ENCODE measurements at places on chromosomes 16 and 17. TPM values are rescaled to one million over a fixed set of nuclear protein-coding genes. Genes with fewer than 3 reads are reported as not detected.

DNA sequence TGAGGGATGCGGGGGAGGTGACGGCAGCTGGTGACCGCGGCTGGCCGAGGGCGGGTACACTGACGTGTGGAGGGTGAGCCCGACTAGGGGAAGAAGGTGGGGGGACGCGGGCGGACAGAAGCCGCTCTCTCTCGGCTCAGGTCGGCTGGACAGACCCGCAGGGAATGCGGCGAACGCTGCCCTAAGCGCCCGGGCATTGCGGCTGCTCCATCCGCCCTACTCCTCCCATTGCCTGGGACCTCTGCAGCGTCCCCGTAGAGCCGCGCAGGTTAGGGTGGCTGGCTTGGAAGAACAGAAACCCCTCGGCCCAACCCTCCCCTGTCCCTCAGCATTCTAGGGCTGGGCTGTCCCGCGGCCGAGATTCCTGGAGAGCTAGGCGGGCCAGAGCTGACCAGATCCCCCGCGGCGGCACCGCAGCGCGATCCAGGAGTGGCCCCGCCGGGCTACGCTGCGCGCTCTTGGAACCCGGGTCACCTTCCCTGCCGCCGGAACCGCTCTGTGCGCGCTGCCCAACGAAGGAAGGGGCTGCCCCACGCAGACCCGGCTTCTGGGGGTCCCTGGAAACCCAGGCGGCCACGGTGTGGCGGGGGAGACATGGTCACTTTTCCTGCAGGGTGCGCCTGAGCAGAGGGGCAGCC lies 3.0 kb downstream of the DLX4 start:
- peaks cover 25% of the 10 kb centered on the region for H3K4me1 ChIP-seq
- DNase-seq: no peak

DNA sequence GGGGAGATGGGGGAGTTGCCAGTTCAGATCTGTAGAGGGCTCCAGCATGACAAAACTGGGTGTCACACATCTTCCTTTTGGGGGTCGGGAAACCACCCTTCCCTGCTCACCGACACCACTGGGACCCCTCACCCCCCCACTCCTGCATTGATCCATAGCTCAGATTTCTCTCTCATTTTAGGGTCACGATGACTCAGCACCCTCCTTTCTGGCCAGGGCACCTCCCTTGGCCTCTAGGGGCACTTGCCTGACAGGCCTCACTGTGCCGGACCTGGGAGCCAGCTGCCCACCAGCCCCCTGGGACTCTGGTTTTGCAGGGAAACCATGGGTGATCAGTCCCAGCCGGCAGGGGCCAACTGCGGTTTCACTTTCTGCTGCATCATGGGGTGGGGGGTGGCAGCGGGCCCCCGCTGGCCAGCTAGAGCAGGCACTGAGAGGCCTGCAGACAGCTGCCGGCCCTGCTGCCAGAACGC lies 239.4 kb downstream of the MRTFB start:
- H3K27me3 ChIP-seq: no peaks in the 10 kb centered on the region
- no peak overlapping the region for H3K27ac ChIP-seq
- peaks cover 47% of the 10 kb centered on the region for H3K4me1 ChIP-seq
- H3K4me3 ChIP-seq: no peak overlapping the region

DNA sequence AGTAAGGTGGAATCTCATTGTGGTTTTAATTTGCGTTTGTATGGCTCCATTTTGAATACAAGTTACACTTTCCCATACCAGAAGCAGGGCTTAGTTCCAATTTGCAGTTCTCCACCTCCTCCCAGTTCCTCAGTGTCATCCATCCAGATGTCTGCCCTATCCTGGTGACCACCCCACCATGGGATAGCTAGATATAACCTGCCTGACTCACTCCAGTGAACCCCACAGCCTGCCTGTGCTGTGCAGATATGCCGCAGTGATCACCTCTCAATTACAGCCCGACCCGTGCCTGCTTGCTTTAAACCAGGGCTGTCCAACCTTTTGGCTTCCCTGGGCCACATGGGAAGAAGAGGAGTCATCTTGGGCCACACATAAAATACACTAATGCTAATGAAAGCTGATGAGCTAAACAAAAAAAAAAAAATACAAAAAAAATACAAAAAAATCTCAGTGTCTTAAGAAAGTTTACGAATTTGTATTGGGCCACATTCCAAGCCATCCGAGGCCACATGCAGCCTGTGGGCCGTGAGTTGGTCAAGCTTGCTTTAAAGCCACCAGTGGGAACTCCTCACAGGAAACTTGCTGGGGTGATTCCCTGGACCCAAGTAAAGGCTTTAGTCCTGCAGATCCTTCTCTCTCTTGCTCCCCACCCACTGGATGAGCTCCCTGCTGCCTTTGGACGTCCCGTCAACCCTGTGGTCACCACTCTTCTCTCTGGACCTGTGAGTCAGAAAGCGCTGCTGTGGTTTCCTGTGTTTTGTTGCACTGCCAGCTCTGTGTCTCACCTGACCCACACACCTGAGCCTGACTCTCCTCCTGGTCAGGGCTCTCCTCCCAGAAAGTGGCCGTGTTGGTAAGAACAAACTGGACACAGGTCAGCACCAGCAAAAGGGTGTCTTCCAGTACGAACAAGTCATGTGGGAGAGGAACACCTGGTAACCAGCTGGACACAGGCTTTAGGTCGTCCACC lies 83.0 kb downstream of the EMP2 start:
- H3K4me3 ChIP-seq: no peak overlapping the region
- peak; percentile 26 for DNase-seq
- no peaks in the 10 kb centered on the region for H3K36me3 ChIP-seq
- no peak overlapping the region for H3K27ac ChIP-seq
- H3K27me3 ChIP-seq: no peaks in the 10 kb centered on the region
- peaks cover 2% of the 10 kb centered on the region for H3K4me1 ChIP-seq

DNA sequence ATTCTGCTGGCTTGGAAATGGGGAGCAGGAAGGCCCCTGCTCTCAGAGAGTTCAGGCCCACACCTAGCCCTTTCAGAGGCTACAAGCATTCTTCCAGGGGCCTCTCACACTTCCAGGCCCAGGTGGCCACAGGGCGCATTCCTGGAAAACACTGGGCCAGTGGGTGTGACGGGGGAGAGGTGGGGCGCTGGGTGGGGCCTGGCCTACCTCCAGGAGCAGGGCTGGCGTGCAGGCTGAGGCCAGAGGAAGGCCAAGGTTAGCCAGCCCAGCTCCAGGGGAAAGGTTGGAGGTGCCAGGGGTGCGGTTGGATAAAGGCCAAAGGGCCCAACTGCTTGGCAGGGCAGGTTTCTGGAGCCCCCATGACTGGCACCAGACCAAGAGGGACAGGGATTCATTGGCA lies 198.2 kb downstream of the MAF start:
- H3K27ac ChIP-seq: no peak overlapping the region
- no peaks in the 10 kb centered on the region for H3K27me3 ChIP-seq
- no peaks in the 10 kb centered on the region for H3K36me3 ChIP-seq
- H3K4me1 ChIP-seq: no peaks in the 10 kb centered on the region
- no peak overlapping the region for H3K4me3 ChIP-seq

GRCh38 chr17:28928061-28928460 lies 23.3 kb downstream of the PHF12 start:
- DNase-seq: peak; percentile 70
- no peak overlapping the region for H3K4me3 ChIP-seq
- peak overlapping the region; percentile 51 for H3K27ac ChIP-seq
- H3K27me3 ChIP-seq: no peaks in the 10 kb centered on the region

GRCh38 chr17:74062234-74062633 lies 141.2 kb upstream of the RPL38 start:
- peaks cover 3% of the 10 kb centered on the region for H3K27me3 ChIP-seq
- no peak for DNase-seq
- H3K36me3 ChIP-seq: no peaks in the 10 kb centered on the region

GRCh38 chr17:2724784-2725164 lies 13.2 kb upstream of the CLUH start:
- H3K4me3 ChIP-seq: peak overlapping the region; percentile 29

GRCh38 chr17:7480089-7480384 lies 606 bp upstream of the ZBTB4 start:
- H3K4me1 ChIP-seq: peaks cover 70% of the 10 kb centered on the region
- peaks cover 6% of the 10 kb centered on the region for H3K36me3 ChIP-seq
- peak overlapping the region; percentile 91 for H3K27ac ChIP-seq
- peak overlapping the region; percentile 88 for H3K4me3 ChIP-seq
- H3K27me3 ChIP-seq: no peaks in the 10 kb centered on the region

DNA sequence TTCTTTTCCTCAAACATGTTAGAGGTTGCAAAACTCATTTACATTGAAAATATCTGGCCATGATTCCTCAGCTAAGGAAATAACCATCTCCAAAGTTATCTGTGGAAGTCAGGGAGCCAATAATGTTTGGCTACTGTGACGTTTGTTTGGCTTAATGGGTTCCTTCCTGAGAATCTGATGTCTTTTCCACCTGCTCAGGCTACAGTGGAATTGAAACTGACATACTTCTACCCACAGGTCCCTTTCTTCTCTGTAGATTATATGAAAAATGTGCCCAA lies 221.1 kb upstream of the XYLT1 start:
- no peaks in the 10 kb centered on the region for H3K36me3 ChIP-seq
- DNase-seq: no peak
- peaks cover 8% of the 10 kb centered on the region for H3K27me3 ChIP-seq
- no peak overlapping the region for H3K4me3 ChIP-seq
- no peak overlapping the region for H3K27ac ChIP-seq

GRCh38 chr17:44354582-44355561 lies 8.8 kb downstream of the FAM171A2 start:
- H3K4me3 ChIP-seq: peak overlapping the region; percentile 66
- DNase-seq: peak; percentile 47
- no peak overlapping the region for H3K27ac ChIP-seq

DNA sequence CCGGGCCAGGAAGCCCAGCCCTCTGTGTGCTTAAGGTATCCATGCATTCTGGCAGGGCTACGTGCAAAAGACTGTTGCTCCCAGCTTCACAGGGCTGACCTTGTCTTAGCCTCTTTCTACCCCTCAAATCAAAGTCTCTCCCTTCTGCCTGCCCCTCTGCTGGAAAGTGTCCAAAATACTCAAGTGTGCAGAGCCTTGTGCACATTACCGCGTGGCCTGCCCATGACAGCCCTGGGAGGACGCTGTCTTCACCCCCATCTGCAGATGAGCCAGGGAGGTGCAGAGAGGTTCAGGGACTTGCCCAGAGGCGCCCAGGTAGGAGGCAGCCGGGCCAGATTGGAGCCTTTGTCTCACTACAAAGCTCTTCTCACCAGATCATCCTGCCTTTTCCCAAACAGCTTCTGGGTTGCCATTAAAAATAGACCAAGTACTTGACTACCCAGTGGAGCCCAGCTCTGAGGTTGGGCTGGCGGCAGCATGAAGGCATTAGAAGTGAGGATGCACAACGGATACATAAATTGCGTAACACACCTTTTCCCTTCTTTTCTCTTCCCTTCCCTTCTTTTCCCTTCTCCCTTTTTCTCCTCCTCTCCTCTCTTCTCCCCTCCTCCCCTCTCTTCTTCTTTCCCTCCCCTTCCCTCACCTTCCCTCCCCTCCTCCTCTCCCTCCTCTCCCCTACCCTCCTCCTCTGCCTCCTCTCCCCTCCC lies 3.5 kb downstream of the CACNG4 start:
- no peaks in the 10 kb centered on the region for H3K36me3 ChIP-seq
- H3K4me1 ChIP-seq: peaks cover 11% of the 10 kb centered on the region
- peaks cover 64% of the 10 kb centered on the region for H3K27me3 ChIP-seq
- no peak overlapping the region for H3K27ac ChIP-seq
- H3K4me3 ChIP-seq: no peak overlapping the region

- peaks cover 63% of the 10 kb centered on the region for H3K27me3 ChIP-seq
- no peaks in the 10 kb centered on the region for H3K36me3 ChIP-seq
- H3K27ac ChIP-seq: no peak overlapping the region
- H3K4me1 ChIP-seq: peaks cover 28% of the 10 kb centered on the region
These were observed 3.4 kb downstream of the SP6 start for GRCh38 chr17:47847341-47848197.

The GAST gene
- not detected for total RNA-seq

The QPRT gene
- 9.2 TPM for total RNA-seq

The SCNN1G gene
- not detected for total RNA-seq

The TBX21 gene
- 50.6 TPM for total RNA-seq

The RAC3 gene
- 4.8 TPM for total RNA-seq
